ENCODE measurements at places on chromosomes 3 and 15.

DNA sequence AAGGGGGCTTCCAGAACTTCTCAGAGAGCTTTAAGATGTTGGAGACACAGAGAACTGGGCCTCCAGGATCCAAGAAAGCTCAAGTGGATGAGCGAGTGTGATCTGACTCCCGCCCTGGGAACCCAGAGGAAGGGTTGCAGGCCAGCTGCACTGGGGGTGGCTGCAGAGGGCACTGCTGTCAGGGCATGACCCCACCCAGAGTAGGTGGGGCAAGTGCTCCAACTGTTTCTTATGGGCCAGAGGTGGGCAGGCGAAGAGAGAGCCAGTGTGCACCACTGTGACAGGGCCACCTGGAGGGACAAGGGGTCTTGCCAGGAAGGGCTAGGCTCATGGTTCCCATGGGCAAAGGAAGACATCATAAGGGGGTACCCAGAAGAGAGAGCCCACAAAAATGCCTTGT, 48.8 kb downstream of the EXOG start:
- DNase-seq = no peak

DNA sequence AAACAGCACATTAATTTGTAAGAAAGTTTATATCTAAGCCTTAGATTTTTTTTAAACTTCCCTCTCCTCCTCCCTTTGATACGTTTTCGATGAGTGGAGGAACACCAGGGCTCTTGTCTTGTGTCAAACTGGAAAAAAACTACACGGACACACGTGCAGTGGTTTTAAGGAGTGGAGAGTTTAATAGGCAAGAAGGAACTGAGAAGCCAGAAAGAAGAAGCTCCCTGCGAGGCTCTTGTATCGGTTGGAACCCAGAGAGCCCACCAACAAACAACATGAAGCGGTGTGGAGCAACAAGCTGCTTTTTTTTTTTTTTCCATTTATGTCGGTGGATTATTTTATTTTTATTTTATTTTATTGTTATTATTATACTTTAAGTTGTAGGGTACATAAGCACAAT, 18.6 kb downstream of the NDUFB4 start:
- DNase-seq = no peak

GRCh38 chr3:12695112-12695511, 31.2 kb upstream of the RAF1 start:
- DNase-seq = no peak

GRCh38 chr15:94403331-94403730, 172.0 kb downstream of the MCTP2 start:
- no peak for DNase-seq

DNA sequence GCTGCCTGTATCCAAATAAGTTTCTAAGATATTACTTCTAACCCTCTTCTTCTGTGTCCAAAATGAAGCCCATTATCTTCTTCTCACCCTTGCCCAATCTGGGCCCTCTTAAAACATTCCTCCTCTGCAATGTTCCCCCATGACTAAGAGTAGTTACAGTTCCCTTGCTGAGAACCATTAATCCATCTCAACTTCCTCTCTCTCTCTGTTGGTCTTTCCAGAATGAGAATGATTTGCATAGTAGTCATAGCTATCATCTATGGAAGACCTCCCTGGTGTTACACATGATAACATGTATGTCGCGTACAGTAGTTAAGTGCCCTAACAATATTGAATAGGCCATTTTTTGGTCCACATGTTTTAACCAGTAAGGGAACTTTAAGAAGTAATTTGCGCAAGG, 177.9 kb downstream of the ANXA2 start:
- DNase-seq = no peak

DNA sequence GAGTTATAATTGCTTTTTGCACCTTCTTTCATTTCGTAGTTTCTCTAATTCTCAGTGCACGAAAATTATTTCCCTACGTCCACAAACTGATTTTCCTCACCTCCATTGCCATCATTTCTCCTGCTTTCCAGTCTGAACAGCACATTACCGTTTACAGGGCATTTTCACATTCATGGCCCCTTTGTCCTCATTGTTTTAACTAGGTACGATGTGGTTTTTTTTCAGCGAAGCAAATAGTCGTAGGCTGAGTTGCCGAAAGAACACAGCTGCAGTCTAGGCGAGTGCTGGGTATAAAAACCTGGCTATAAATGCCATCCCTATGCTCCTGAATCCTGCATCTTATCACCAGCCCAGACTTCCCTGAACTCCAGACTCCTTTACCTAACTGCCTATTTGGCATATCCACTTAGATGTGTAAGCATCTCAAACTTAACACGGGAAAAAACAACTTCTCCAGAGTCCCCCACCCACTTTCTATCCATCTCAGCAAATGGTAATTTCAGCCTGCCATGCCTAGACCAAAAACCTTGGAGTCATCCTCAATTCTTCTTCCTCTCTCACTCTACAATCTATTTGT, 691 bp upstream of the FSIP1 start:
- DNase-seq = no peak

- DNase-seq = no peak
Measured at GRCh38 chr3:178415384-178415783, 120.9 kb upstream of the KCNMB2 start.
